ENCODE measurements at places on chromosomes 13 and 19. TPM values are rescaled to one million over a fixed set of nuclear protein-coding genes. Genes with fewer than 3 reads are reported as not detected.

The ZNF208 gene
- not detected for polyA plus RNA-seq

The RHPN2 gene
- 46.6 TPM for polyA plus RNA-seq

The NLRP12 gene
- 0.20 TPM for polyA plus RNA-seq

- DNase-seq = no peak
Measured at GRCh38 chr19:1240925-1241324, 626 bp upstream of the ATP5F1D start.

The APLP1 gene
- 2.0 TPM for polyA plus RNA-seq

- DNase-seq = no peak
Measured at GRCh38 chr19:45972081-45972946, 1.4 kb downstream of the NOVA2 start.

The TMEM221 gene
- 0.27 TPM for polyA plus RNA-seq

DNA sequence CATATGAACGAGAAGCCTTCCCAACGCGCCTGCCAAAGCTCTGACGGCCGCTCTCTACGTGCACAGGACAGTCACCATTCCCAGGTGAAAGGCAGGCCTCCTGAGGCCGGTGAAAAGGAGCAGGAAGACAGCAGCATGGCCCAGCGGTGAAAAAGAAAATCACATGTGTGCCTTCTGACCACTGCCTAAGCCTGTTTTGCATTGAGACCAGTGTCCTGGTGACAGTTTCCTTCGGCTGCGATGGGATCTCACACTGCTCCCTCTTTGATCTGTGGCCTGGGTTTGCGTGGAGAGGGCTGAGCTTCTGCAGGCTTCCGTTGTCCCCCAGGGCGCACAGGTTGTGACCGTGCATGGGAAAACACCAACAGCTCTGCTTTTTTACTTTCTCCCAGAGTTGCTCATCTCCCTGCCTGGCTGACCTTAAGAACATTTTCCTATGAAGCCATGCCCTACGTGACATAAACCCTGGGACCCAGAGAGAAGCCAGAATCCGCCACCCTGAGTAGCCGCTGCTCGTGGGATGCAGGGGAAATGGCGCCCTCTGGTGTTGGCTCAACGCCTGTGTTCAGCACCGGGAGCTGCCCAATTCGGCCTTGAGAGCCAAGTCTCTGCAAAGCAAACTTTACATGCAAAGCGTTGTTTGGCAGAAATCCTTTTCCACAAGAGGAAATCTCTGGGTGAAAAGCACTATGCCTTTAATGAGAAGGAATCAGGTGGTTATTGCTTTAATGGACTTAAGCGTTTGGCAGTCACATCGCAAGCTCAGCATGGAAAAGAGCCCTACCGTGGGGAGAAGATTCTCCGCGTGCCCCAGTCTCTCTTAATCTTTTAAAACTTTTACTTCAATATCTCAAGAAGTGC, 112.2 kb upstream of the GPR12 start:
- DNase-seq = peak; percentile 31

DNA sequence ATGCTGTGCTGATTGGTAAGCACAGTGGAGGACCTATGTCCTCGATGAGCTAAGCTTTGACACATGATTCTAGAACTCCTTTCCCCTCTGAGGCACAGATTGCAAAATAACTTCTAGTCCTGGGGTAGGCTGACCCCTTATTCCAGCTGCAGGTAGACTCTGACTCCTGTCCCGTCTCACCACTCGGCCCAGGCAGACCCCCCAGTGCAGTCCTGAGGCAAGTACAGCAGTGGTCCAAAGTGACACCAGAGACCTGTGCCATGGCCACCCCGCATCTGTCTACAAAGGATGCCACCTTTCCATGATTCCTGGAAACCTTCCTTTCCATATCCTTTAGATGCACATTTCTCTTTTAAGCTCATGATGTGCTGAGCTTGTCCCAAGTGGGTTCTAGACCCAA, 482.5 kb downstream of the ZNF536 start:
- DNase-seq = no peak

The ZNF563 gene
- polyA plus RNA-seq = 7.5 TPM

DNA sequence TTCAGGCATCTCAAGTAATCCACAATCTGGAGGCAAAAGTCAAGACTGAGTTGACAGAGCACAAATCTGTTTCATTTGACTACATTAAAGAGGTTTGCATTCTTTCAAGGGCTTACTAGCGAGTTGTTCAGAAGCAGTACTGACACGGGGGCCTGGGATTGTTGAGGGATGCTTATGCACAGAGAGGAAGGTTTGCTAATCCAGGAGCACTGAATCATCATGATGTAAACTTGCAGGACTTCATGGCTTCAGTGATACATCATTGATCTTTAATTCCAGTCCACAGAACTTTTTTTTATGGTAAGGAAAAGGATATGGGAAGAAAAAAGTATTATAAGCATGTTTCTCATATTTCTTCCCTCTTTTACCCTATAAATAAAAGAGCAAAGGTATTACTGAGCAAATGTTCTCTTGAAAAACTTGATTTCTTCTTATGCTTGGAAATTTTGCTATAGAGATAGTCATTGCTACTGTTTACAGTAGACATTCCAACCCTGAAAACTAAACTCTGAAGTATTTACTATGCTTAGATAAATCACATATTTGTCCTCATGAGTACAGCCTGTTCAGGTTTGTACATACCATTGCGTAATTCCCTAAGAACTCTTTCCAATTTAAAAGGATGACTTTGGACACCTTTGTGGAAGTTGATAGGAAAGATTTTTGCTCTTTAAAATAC, 65.8 kb upstream of the KPNA3 start:
- DNase-seq = peak; percentile 95

The KIR3DL2 gene
- polyA plus RNA-seq = not detected

- no peak for DNase-seq
Measured at GRCh38 chr13:74464670-74465069, 330.5 kb upstream of the KLF12 start.

The FFAR3 gene
- polyA plus RNA-seq = not detected

DNA sequence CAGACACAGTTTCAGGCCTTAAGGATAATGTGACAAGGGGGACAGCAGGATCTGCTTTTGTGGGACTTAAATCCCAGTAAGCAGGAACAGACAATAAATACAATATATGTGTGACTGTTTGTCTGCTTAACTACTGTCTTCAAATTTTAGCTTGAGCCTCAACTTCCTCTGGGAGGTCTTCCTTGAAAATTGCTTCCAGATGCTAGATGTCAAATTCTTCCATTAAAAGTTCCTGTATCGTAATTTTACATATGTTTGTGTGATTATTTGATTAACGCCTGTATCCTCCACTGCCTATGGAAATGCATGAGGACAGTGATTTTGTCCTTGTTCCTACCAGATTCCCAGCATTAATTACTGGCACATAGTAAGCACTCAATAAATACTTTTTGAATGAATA, 385.5 kb downstream of the NDFIP2 start:
- DNase-seq = no peak

The ZNF582 gene
- 1.1 TPM for polyA plus RNA-seq

GRCh38 chr19:49791776-49792445, 21.2 kb downstream of the FUZ start:
- no peak for DNase-seq

The UHRF1 gene
- polyA plus RNA-seq = 6.6 TPM

The SIGLEC8 gene
- not detected for polyA plus RNA-seq

DNA sequence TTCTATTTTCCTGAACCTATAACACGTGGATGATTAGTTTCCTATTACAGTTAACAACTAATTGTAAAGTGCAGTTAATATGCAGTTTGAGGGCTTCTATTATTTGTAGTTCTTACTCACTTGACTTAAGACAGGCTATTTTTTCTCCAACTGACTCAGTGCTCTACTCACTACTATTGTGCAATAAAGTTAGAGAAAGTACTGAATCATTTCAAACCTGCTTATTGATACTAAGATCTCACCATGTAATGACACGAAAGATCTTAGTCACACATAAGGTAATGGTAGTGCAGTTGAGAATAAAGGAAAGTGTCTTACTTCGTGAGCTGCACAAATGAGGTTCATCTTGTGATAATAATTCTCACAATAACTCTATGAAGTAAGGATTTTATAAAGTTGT, 22.8 kb upstream of the ITM2B start:
- DNase-seq = no peak

- DNase-seq = no peak
Measured at GRCh38 chr13:110312339-110313031, 5.4 kb downstream of the COL4A2 start.

- DNase-seq = no peak
Measured at GRCh38 chr19:51830274-51830673, 35.3 kb downstream of the FPR3 start.

The KCNN4 gene
- polyA plus RNA-seq = 0.60 TPM

DNA sequence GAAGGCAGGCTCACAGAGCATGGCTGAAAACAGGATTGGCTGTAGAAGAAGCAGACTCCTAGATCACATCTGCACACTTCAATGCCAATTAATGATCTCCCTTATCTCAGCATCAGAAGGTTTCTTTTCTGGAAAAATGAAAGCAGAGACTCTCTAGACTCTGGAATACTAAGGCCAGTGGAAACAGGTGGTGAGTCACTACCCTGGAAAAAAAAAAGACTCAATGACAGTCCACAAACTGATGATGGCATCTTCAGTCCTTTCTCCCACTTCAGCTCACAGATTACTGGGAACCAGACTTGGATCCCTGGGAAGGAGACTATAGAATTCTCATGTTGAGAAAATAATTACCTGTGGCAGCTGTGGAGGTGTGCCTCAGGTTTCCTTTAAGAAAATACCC, 47.5 kb upstream of the MBNL2 start:
- DNase-seq = no peak

DNA sequence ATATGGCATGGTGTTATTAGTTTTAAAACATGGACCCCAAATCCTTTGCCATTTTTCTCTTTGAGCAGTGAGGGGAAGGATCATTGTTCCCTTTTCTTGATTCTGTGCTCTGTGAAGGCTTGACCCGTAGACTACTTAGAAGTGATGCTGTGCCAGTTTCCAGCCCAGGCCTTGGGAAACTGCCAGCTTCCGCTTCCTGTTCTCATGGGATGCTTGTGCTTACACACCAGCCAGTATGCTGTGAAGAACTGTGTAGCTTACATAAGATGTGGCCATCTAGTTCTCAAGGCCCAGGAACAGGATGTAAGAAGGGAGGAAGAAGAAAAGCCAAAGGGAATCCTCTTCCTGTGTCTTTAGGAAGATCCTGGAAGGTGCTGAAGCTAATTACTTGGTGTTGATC, 180.9 kb downstream of the PCCA start:
- no peak for DNase-seq

- DNase-seq = no peak
Measured at GRCh38 chr19:40762754-40763470, 11.9 kb downstream of the SNRPA start.

GRCh38 chr19:51002542-51003311, 1.3 kb upstream of the KLK8 start:
- DNase-seq = no peak

- no peak for DNase-seq
Measured at GRCh38 chr13:75307370-75307949, 174.5 kb downstream of the TBC1D4 start.

- no peak for DNase-seq
Measured at GRCh38 chr19:45973553-45974338, at the start of gene NOVA2. Gene NOVA2 (minus strand): TSS chr19:45973865. CDS start chr19:45973351, 514 bp downstream.

GRCh38 chr13:86282442-86282841, 483.2 kb upstream of the SLITRK6 start:
- no peak for DNase-seq

DNA sequence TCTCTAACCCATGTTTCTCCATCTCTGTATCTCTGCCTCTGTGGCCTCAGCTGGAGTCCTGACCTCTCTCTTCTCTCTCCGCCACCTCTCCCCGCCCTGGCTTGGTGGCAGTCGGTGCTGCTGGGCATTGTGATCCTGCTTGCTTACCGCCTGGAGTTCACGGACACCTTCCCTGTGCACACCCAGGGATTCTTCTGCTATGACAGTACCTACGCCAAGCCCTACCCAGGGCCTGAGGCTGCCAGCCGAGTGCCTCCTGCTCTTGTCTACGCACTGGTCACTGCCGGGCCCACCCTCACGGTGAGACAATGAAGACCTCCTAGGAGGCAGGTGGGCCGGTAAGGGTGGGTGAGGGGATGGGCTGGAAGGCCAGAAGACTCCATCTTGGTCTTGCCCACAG, 4.2 kb downstream of the PLPPR2 start:
- no peak for DNase-seq

GRCh38 chr13:55815458-55816033, 1325.2 kb upstream of the PRR20A start:
- no peak for DNase-seq

The MATK gene
- 0.09 TPM for polyA plus RNA-seq

DNA sequence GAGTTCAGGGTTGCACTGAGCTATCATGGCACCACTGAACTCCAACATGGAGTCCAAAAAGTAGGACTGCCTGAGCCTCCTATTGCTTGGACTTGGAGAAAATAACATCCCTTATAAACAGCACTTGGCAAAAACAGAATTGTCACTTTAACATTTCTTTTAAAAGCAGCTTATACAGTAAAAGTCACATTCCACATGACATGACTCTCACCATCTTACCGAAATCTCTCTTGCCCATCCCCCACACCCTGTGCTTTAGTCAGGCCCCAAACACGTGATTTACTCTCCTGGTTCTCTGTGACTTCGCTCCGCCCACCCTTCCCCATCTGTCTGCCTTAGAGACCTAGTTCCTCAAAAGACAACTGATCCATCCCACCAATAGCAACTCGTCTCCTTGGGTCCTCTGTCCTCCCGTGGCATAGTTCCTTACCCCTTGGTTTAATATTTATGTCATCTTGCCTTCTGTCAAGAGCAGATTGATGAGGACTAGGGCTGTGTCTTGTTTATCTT, 4.6 kb downstream of the SAFB start:
- no peak for DNase-seq

DNA sequence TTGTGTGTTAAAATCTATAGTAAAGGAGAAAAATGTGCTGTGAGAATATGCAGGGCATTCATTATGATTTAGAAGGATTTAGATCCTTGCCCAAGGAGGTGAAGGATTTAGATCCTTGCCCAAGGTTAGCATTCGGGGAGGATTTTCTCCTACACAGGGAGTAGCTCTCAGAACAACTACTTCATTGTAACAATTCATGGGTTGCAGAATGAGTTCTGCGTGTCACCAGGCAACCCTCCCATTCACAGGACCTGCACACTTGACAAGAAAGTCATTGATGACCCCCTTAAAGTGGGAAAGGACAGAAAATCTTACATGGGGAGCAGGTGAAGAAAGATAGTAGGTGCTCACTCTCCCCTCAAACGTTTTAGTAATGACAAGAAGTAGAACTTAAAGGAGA, 167.1 kb upstream of the MAB21L1 start:
- DNase-seq = no peak

The ERICH4 gene
- 0.38 TPM for polyA plus RNA-seq

- no peak for DNase-seq
Measured at GRCh38 chr13:114015111-114015968, 41.5 kb upstream of the C13orf46 start.

- no peak for DNase-seq
Measured at GRCh38 chr19:3601021-3601420, 5.7 kb downstream of the TBXA2R start.

GRCh38 chr13:59409211-59409610, 754.5 kb downstream of the DIAPH3 start:
- DNase-seq = no peak

The ZNF432 gene
- 3.7 TPM for polyA plus RNA-seq

The CCL25 gene
- not detected for polyA plus RNA-seq

- peak; percentile 8 for DNase-seq
Measured at GRCh38 chr13:84917252-84917878, 881.9 kb downstream of the SLITRK6 start.
